ENCODE measurements at places on chromosomes 4 and X.
A peak's percentile ranks its signal among the peaks of the same experiment; 100 is the strongest.

GRCh38 chr4:139028191-139028661, 12.6 kb downstream of the NOCT start:
- DNase-seq = no peak

DNA sequence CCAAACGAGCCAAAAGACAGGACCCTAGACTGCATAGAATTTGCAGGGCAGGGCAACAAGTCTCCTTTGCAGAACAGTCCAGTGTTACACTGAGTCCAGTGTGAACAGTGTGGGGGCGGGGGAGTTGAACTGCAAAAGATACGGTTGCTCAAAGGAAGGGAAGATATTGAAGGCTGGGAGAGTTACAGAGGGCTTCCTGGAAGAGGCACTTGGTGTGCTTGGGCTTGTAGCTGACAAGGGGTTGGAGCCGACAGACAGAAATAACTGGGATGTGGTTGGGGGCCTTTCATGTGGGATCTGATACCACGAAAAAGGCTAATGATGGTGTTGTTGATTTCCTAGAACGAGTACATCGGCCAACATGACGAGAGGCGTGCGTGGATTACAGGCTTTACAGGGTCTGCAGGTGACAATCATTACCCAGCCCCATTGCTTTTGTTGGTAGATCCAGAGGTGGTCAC, 6.1 kb downstream of the XPNPEP2 start:
- no peak for DNase-seq

DNA sequence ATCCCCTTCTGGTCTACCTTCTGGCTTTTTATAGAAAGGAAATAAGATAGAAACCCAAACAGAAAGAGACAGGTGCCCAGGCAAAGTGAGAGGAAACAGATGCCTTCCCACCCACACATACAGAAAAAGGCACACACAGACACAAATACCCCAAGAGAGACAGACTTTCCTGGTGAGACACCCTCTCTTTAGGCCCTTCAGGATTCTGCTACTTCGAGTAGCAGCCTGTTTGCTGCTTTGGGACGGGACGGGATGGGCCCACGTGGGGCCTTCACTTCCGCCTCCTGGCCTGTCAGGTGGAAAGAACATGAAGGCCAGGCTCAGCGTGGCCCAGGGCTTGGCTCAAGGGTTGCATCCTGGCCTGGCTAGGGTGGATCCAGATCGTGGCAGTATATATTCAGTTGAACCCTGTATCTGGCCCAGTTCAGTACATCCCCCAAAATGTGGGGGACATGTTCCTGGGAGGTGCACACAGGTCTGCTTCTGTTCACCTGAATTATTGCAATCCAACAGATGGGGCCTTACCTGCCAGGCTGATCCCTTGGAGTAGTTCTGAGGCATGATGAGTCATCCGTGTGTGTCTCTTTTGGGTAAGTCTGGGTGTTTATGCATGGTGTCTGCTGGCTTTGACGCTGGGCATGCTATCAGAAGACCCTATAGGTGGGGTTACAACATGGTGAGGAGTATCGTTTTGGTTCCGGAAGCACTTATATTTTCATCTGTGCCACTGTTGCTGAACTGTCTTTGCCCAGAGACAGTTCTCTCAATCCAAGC, 2.4 kb downstream of the ZNF275 start:
- DNase-seq = no peak

GRCh38 chr4:108072300-108072699, 82.6 kb downstream of the HADH start:
- DNase-seq = no peak

DNA sequence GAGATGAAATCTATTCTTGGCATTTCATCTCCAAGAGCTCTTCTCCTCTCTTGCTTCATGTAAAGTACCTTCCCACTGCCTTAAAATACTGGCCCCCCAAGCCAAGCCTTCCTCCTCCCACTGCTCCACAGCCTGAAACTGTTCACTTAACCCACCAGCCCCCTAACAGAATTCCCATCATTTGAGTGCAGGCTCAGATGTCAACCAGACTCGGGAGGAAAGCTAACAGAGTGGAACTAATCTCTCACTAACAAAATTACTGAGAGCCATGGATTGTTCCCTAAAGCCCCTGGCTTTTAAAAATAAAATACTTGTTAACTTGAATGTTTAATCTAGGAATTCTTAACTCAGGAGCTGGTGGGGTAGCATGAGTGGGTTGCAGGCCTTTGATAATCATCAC, 7.1 kb upstream of the DCUN1D4 start:
- DNase-seq = peak; percentile 35

DNA sequence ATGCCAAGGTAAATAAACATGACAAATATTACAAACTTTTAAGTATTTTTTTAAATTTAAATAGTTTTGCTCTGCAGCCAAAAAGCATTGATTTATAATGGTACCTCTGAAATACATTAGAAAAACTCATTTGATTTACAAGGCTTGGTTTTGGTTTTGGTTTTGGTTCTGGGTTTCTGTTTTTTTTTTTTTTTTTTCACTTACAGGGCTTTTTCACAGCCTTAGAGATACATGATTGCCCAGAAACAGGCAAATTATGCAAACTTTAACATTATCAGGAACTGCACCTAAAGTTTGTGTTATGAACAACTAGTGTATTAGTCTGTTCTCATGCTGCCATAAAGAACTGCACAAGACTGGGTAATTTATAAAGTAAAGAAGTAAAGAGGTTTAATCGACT, 196.4 kb upstream of the DDX53 start:
- no peak for DNase-seq

- DNase-seq = no peak
These were observed 38.5 kb upstream of the STPG2 start for GRCh38 chr4:98181809-98182208.

GRCh38 chr4:12846368-12846767, 637.8 kb downstream of the RAB28 start:
- no peak for DNase-seq

DNA sequence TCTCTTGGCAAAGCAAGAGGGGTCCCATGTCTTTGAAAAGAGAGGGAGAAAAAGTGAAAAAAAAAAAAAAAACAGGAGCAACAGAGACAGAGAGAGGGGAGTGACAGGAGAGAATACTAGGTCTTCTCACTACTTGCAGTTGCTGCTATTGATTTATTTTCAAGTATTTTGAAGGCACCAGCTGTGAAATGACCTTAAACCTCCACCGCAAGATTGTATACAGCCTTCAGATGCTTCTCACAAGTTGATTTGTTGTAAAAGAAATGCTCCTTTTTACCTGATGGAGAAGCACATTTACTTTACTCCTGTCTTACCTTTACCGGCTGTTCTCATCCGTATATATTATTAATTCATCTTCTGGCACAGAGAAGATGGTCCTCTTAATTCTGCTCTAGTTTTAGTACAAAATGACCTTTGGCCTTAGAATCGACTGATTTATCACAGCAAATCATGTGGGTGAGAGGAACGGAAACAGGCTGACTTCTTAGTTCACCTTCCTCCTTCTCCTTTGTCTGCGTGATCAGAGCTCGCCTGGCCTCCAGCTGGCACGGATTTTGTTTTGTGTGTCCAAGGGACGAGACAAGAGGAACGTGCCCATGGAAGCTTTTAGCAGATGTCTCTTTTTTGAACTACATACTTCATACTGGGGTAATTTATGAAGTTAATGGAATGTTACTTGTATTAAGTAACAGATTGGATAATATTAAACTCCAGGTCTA, 82.4 kb upstream of the PACRGL start:
- DNase-seq = no peak

GRCh38 chr4:154973244-154974035, 192.4 kb downstream of the RBM46 start:
- DNase-seq = no peak

- DNase-seq = no peak
These were observed 1077.6 kb downstream of the FAM133A start for GRCh38 chrX:94751611-94752010.

- no peak for DNase-seq
These were observed 139.1 kb upstream of the PAQR3 start for GRCh38 chr4:79078339-79078738.

- no peak for DNase-seq
These were observed 36.5 kb downstream of the DCHS2 start for GRCh38 chr4:154455111-154455510.

- DNase-seq = no peak
These were observed 28.6 kb upstream of the CCNI start for GRCh38 chr4:77104388-77104787.

DNA sequence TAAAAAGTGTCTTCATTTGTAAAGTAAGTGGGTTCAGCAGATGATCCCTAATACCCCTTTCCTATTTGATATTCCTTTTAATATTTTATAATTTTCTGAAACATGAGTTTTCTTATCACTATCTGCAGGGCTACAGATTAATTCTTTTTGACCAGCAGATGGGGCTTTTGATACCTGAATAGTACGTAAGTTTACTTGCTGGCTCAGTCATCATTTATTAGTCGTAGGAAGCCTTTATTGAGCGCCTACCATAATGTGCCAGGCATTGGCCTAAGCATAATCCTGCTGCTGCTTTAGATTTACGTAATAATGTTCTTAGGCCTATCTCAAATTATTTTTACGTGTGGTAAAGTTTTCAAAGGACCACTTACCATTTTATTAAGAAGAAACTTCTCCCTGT, 33.1 kb downstream of the OSTC start:
- DNase-seq = no peak

DNA sequence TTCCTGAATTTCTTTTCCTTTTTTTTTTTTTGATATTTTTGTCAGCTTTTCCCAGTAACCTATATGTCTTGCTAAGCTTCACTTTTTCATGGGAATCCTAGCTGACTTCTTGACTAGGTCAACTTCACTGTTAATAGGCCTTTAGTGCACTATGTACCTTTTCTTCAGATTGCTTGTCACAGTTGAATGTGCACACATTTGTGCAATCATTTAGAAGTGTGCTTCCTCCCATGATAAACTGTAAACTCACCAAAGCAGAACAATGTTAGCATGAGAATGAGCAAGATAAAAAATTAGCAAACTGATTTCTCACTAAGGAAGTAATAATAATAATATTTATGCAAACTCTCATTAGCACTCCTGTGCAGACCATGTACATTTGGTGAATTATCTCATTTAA, 173.2 kb downstream of the PABPC4L start:
- DNase-seq = no peak

DNA sequence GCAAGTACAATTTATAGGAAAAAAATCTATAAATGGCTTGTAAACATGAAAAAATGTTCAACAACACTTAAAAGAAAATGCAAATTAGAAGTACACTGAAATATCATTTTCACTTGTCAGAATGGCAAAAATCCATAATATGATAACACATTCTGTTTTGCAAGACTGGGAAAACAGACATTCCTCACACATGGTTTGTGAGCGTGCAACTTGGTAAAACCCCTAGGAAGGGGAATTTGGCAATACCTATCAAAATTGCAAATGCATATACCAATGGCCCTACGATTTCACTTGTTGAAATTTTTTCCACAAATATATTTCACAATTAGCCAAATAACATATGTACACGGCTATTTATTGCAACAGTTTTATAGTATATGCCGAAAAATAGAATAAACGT, 31.4 kb downstream of the TBC1D9 start:
- DNase-seq = no peak

DNA sequence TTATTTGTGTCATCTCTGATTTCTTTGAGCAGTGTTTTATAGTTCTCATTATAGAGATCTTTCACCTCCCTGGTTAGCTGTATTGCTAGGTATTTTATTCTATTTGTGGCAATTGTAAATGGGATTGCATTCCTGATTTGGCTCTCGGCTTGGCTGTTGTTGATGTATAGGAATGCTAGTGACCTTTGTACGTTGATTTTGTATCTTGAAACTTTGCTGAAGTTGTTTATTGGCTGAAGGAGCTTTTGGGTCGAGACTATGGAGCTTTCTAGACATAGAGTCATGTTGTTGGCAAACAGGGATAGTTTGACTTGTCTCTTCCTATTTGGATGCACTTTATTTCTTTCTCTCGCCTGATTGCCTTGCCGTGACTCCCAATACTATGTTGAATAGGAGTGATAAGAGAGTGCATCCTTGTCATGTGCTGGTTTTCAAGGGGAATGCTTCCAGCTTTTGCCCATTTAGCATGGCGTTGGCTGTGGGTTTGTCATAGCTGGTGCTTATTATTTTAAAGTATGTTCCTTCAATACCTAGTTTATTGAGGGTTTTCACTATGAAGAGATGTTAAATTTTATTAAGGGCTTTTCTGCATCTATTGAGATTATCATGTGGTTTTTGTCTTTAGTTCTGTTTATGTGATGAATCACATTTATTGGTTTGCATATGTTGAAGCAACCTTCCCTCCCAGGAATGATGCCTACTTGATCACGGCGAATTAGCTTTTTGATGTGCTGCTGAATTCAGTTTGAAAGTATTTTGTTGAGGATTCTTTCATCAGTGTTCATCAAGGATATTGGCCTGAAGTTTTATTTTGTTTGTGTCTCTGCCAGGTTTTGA, 72.7 kb upstream of the BOD1L1 start:
- no peak for DNase-seq

DNA sequence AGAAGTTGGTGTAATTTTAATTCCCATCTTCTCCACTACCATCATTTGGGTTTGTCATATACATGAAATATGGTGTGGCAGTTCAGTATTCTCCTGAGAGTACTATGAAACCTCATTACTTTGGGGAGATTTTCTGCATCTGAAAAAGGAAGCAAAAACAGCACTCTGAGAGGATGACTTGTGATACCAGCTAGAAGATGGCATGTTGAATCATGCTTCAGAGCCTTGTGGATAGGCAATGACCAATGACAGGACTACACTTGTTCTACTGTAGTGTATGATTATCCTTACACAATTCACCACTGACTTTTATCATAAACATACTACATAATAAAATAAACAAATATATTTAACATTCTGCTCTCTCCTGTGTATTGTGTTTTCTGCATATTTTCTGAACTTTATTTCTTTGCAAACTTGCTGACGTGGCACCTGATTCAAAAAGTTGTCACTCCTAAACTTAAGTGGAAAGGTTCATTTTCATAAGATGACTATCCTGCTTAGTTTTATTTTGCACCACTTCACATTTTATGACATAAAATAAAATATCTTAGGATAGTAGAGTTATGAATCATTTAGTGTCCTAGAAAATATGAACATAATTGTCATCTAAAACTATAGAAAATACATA, 991.3 kb downstream of the FSTL5 start:
- no peak for DNase-seq

GRCh38 chr4:173878701-173879100, 348.7 kb upstream of the HAND2 start:
- no peak for DNase-seq

- no peak for DNase-seq
These were observed 18.3 kb upstream of the USP27X start for GRCh38 chrX:49860867-49861535.

- DNase-seq = no peak
These were observed 62.7 kb upstream of the SCML1 start for GRCh38 chrX:17674601-17675000.

DNA sequence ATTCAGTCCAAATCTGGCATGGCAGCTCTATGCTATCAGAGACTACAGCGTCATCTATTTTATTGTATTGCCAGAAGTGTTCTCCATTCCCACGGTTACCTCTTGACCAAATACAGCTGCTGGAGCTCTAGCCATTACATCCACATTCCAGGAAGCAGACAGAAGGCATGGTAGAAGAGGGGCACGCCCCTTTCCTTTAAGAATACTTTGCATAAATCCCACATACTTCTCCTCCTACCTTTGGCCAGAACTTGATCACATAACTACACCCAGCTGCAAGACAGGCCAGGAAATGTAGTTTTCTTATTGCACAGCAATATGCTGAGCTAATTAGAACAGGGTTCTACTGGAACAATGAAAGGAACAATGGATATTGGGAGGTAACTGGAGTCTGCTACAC, 14.9 kb downstream of the SLC9A7 start:
- no peak for DNase-seq
